ENCODE measurements at places on chromosomes 12 and 14.
A peak's percentile ranks its signal among the peaks of the same experiment; 100 is the strongest.

- no peak for DNase-seq
Observed at GRCh38 chr12:31106101-31106803, 32.6 kb downstream of the DDX11 start.

GRCh38 chr14:89067293-89067972, 243.0 kb downstream of the TTC8 start:
- DNase-seq: peak; percentile 5

- DNase-seq: no peak
Observed at GRCh38 chr14:42665083-42665482, 1058.4 kb downstream of the LRFN5 start.

GRCh38 chr14:101408077-101408831, 153.0 kb upstream of the DIO3 start:
- DNase-seq: no peak

All from stimulated activated CD4-positive, alpha-beta T cell treated with anti-CD3 and anti-CD28 coated beads, Interleukin-15, amount 100 ng/mL, for 48 hours (primary cell).